Activated CD4-positive, alpha-beta T cell treated with anti-CD3 and anti-CD28 coated beads for 4 hours (primary cell): ENCODE measurements at places on chromosomes 6 and 20.

DNA sequence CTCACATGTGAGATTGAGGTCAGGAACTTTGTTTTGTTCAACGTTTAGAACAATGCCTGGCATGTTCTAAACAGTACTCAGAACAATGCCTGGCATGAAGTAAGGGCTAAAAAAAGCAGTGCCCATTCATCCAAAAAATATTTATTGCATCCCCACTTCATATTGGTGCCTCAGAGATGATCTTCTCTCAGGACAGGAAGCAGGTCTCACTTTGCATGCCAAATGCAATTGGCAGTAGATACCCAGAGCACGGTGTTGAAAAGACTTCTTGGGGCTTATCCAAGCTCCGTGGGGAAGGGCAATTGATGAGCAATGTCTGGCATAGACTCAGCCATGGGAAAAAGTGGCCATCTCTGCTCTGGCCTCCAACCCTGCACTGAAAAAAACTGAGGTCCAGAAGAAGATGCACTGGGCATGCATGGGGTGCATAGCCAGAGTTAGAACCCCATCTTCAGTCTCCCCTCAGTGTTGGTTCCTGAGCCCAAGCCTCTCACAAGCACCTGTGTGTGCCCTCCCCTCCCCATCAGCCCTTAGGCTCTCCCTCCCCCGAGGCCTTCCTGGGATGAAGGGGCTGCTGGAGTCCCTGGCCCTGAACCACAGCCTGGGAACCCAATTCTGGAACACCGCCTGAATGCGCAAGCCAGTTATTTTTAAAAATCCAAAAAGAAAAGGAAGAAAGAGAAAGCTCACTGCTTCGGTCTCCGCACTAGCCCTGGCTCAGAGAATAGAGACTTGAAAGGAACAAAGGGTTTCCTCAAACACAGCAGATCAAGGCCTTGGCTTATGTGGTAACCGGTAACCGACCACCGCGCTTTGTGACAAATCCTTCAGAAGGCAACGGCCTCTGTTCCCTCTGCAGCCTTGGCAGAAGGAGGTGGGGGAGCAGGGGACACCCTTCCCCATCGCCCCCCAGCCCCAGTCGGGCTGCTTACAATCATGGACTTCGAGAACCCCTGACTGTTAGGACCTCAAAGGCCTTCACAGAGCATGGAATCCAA is 78.5 kb upstream of the SIRPA start:
- no peak for DNase-seq

DNA sequence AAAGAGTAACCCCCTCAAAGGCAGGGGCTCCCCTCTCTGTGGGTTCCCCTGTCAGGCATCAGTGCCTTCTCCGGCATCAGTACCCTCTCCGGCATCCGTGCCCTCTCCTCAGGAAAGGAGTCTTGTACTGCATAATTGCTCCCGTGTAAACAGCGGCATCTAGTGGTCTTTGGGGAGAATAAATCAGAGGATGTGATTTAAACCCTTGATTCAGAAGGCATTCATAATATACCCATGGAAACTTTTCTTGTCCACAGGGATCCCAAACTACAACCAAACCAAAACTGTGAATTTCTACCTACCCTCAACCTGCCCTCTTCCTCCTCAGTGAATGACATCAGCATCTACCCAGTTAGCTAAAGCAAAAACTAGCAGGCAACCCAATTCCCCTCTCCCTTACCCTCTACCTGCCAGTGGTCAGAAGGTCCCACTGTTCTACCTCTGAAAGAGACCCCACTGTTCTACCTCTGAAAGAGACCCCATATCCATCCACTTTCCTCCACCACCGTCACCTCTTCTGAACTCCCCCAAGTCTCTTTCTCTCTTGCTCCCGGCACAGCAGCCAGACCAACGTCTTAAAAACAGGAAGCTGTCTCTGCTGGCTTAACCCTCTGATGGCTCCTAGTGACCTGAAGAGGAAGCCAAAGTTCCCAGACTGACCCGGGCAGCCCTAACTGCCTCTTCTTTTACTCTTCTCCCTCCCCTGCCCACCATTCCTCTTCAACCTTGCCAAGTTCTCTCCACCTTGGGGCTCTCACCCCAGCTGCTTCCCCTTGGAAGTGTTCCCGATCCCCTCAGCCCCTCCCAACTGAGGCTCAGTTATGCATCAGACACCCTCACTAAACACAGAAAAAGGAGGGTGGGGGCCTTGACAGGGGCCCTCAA is 27.2 kb downstream of the UBE2V1 start:
- peak; percentile 33 for DNase-seq

DNA sequence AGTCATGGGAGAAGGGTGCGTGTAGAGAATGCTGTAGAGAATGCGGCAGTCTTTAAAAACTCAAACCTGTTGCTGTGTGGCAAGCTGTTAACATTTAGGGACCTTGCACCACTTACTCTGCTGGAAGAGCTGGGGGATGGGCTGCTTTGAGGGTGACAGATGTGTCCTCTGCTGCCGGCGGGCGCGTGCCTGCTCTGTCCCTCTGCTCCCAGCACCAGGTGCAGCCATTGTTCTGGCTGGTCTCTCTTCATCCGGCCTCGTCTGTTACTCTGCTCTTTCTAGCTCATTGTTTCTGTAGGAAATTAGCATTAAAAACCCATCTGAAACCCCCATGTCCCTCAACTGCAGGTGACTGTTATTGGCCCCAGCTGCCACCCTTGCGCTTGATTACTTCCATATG is 78.5 kb downstream of the CBFA2T2 start:
- no peak for DNase-seq

- no peak for DNase-seq
Observed at GRCh38 chr6:149267072-149267471, 50.4 kb upstream of the TAB2 start.

DNA sequence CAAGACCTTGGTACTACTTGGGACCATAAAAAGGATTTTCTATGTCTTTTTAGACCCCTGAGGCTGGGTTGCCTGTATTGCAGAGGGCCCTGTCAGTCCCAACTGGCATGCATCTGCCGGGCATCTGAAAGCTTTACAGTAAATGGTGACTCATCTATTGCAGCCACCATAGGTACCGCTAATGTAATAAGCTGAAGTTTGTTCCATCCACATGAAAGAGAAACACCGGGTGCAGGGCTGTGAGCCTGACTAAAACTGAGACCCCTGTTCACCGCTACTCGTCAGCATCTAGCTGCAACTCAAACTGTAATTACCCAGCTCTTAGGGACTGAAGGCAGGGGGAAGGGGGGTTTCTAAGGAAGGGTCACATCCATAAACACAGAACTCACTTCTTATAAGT is 49.5 kb downstream of the TRERF1 start:
- peak; percentile 67 for DNase-seq

GRCh38 chr20:24148372-24148771 is 159.8 kb upstream of the GGTLC1 start:
- DNase-seq: no peak

- DNase-seq: no peak
Observed at GRCh38 chr6:89508755-89509563, 76.0 kb downstream of the ANKRD6 start.

GRCh38 chr20:51661609-51662178 is 106.5 kb downstream of the ATP9A start:
- peak; percentile 44 for DNase-seq

- DNase-seq: no peak
Observed at GRCh38 chr20:11847827-11848226, 69.9 kb upstream of the BTBD3 start.

DNA sequence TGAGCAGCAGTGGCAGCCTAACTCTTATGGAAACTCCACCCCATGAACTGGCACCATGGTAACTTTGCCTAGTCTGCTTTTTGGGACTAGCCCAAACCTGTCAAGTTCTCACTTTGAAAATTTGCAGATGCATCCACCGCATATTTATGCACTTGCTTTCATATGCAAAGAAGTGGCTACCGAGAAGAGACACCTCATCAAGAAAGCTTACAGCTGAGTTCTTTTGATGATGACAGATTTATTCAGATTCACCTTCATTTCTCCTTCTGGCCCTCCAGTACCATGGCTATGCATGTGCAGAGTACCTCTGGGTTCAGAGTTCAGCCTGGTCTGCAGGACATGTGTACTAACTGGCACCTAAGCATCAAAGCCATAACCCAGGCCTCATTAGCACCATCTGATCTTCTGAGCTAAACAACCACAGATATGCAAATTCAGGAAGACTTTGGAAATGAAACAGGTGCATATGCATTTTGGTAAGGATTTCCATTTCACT is 154.3 kb upstream of the TENT5A start:
- no peak for DNase-seq

- no peak for DNase-seq
Observed at GRCh38 chr6:2982426-2983117, 11.2 kb upstream of the SERPINB6 start.

DNA sequence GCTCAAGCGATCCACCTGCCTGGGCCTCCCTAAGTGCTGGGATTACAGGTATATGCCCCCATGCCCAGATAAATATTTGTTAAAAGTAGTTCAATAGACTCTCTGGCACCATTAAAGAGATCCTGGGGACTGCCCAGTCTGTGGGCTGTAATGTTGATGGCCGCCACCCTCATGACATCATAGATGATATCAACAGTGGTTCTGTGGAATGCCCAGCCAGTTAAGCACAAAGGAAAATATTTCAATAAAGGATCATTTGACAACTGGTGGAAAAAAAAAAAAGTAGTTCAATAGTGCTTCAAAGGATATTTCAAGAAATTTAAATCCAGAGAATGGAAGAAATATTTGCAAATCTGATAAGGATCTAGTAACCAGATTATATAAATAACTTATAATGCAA is 1.5 kb upstream of the CRIP3 start:
- no peak for DNase-seq

GRCh38 chr20:9441948-9442347 is 72.4 kb upstream of the LAMP5 start:
- no peak for DNase-seq

GRCh38 chr6:35587167-35587566 is 74.5 kb upstream of the TULP1 start:
- DNase-seq: no peak

DNA sequence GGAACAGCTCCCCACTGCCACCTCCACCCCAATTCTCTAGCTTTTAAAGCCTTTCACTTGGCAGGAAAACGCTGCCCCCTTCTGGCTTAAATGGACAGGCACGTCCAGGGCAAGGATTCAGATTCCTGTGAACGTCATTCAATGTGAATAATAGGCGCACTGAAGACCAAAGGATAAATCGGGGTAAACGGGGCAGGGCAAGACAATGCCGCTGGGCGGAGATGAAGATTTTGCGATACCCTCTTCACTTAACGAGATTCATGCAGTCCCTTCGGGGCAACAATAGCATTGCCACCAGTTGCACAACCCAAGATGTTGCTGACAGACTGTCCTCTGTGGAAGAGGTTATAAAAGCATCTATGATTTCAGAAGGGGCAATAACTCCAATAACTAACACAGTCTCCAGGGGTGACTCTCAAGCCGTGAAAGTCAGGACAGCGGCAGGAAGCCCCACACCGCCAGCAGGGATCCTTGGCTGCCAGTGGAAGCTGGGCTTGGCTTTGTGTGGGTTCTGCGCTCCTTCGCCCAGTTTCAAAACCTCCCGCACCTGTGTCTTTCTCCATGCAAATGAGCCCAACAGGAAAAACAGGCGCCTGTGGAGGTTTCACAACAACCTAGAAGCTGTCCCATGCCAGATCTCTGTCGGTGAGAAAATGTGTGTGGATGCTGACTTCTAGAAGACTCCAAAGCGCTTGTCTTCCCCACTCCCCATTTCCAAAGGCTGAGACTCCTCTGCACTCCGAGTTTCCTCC is 291.8 kb downstream of the BMP7 start:
- DNase-seq: no peak

DNA sequence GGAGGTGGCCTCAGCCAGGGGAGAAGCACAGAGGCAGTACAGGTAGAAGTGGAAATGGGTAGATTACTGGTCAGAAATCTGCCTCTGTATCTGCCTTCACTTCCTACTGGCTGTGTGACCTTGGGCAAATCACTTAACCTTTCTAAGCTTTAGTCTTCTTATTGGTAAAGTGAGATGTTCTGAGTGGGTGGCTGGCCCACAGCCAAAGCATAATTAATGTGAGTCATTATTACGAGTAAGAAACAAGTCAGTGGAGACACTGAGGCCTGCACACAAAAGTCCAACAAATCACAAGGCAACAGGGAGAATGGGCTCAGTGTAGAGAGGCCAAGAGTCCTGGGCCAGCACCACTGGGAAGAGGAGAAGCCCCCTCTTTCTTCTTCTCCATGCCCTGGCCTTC is 39.1 kb downstream of the NRN1 start:
- no peak for DNase-seq

DNA sequence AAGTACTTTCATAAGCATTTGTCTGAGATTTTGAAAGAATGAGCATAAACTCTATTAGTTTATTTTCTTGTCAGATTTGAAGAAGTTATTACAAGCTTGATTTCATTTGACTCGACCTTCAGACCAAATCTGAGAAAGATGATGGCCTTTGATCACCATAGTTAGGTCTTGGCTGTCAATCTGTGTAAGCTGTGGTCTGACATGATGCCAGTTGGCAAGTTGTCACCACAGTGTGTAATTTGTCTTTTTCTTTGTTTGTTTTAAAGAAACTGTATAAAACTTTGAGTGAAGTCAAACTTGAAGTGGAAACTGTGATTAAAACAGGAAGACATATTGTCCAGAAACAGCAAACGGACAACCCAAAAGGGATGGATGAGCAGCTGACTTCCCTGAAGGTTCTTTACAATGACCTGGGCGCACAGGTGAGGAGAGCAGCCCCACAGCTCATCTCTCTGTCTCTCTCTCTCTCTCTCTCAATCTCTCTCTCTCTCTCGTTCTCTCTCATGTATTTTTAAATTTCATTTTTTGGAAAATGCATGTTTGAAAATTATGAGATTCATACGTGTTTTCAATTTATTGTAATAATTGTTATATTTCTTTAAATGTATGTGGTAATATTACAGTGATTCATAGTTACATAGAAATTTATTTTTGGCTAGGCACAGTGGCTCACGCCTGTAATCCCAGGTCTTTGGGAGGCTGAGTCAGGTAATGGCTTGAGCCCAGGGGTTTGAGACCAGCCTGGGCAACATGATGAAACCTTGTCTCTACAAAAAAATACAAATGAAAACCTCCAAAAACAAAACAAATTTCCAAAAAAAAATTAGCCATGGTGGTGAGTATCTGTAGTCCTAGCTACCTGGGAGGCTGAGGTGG is 208.1 kb downstream of the UTRN start:
- no peak for DNase-seq

- DNase-seq: no peak
Observed at GRCh38 chr6:44221961-44222335, 1.4 kb upstream of the SLC29A1 start.

DNA sequence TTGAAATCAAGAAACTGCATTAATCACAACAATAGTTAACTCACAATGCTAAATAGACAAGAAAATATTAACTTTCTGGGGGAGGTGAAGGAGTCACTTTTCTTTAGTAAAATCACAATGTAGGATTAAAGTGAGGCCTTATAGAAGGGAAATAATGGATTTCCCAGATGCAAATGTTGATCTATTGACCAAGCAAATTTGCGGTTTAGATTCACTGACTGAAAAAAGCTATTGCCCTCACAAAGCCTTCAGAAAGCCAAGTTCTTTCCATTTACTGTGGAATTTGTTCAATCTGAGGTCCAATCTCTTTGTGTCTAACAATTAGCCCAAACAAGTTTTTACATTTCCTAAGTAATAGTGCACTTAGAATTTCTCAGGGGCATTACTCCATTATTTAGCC is 95.1 kb upstream of the PTCHD4 start:
- DNase-seq: no peak
